ENCODE measurements at places on chromosomes 11 and 22.

GRCh38 chr22:17842386-17842785 is 68.1 kb upstream of the BID start:
- H3K36me3 ChIP-seq: no peaks in the 10 kb centered on the region
- no peaks in the 10 kb centered on the region for H3K4me1 ChIP-seq
- no peak for DNase-seq
- no peaks in the 10 kb centered on the region for H3K27me3 ChIP-seq
- no peak overlapping the region for H3K4me3 ChIP-seq

GRCh38 chr11:90493379-90493778 is 270.5 kb upstream of the CHORDC1 start:
- no peaks in the 10 kb centered on the region for H3K36me3 ChIP-seq
- no peaks in the 10 kb centered on the region for H3K27me3 ChIP-seq
- no peak for DNase-seq

DNA sequence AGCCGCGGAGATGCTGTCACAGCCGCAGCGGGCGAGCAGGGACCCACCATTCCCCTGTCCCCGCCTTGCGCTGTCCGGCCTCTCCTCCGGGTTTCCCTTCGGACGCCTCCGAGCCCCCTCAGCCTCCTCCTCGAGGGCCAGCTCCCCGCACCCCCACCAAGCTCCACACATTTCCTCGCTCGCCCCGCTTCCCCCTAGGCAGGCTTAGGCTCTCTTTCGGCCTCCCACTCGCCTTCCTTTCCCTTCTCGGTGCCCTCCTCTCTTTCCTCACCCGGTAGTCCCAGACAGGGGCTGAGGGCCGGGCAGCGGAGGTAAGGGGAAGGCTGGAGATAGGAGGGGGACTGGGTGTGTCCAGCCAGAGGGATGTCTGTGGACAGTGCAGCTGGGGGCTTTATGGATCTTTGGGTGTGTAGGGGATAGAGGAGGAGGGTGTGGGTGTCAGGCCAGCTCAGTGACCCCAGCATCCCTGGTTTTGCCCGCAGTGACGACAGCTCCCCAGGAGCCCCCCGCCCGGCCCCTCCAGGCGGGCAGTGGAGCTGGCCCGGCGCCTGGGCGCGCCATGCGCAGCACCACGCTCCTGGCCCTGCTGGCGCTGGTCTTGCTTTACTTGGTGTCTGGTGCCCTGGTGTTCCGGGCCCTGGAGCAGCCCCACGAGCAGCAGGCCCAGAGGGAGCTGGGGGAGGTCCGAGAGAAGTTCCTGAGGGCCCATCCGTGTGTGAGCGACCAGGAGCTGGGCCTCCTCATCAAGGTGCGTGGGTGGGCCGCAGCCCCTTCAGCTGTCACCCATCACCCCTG is 1.6 kb downstream of the KCNK4 start:
- H3K4me1 ChIP-seq: peaks cover 9% of the 10 kb centered on the region
- no peak overlapping the region for H3K27ac ChIP-seq
- H3K36me3 ChIP-seq: no peaks in the 10 kb centered on the region
- peaks cover 92% of the 10 kb centered on the region for H3K27me3 ChIP-seq

DNA sequence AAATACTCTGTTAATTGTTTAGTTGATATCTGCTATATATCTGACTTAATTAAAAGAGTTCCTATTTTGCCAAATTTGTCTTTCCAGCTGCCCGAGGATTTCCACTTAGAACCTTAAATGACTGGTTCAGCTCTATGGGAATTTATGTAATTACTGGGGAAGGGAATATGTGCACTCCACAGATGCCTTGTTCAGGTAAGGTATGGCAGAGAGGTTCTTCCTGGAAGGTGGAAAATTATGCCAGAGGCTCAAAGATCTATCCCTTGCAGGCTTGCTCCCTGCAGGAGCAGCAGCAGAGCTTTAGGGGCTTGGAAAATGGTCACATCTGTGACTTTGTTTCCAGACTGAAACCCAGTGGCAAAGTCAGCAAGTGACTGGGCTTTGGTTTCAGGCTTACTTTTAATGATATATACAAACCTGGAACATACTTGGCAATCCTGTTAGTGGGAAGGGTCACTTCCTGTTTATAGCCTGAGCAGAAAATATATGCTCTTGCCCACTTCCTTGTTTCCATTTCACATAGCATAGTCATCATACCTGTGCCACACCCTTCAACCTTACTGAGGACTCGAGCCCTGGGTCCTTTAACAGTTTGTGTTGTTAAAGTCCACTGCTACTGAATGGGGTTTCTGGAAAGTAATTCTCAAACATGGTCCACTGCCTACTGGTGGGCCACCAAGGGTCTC is 23.7 kb downstream of the WBP2NL start:
- H3K27me3 ChIP-seq: peaks cover 5% of the 10 kb centered on the region
- no peaks in the 10 kb centered on the region for H3K36me3 ChIP-seq
- H3K27ac ChIP-seq: no peak overlapping the region
- H3K4me1 ChIP-seq: no peaks in the 10 kb centered on the region
- DNase-seq: no peak

DNA sequence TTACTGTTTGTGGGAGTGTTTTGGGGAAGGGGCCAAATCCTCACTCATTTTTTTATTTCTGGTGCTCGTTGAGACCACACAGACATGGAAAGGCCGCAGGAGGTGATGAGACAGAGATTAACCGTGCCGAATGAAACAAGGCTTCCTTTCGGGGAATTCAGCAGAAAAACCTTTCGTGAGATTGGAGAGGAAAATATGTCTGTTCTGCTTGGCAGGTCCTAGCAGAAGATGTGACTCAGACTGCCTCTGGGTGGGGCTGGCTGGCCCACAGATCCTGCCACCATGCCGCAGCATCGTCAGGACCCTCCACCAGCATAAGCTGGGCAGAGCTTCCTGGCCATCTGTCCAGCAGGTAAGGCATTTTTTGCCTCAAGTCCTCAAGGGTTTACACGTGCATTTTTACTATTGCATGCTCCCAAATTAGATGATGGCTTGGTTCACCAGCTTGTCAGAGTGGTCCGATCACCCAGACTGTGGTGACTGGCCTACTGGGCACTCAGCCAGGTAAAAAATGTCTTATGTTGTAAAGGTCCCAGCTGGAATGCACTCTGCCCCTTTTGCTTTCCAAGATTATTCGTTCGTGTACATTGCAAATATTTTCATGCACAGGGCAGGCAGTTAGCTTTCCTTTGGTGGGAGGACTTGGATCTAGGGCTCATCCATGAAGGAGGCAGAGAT is 1.5 kb downstream of the DDB2 start:
- H3K27me3 ChIP-seq: no peaks in the 10 kb centered on the region
- peak; percentile 32 for DNase-seq
- H3K36me3 ChIP-seq: no peaks in the 10 kb centered on the region
- peak overlapping the region; percentile 54 for H3K4me3 ChIP-seq
- H3K27ac ChIP-seq: no peak overlapping the region
- peaks cover 28% of the 10 kb centered on the region for H3K4me1 ChIP-seq

- no peak overlapping the region for H3K4me3 ChIP-seq
- H3K27me3 ChIP-seq: no peaks in the 10 kb centered on the region
- no peaks in the 10 kb centered on the region for H3K4me1 ChIP-seq
- H3K36me3 ChIP-seq: no peaks in the 10 kb centered on the region
These were observed 44.3 kb upstream of the A4GALT start for GRCh38 chr22:42764895-42765363.

GRCh38 chr11:134508219-134508990 is 96.4 kb upstream of the B3GAT1 start:
- H3K4me1 ChIP-seq: peaks cover 12% of the 10 kb centered on the region
- H3K27me3 ChIP-seq: no peaks in the 10 kb centered on the region
- no peak for DNase-seq

GRCh38 chr11:71519546-71519945 is 7.5 kb upstream of the KRTAP5-7 start:
- no peaks in the 10 kb centered on the region for H3K36me3 ChIP-seq
- DNase-seq: no peak
- no peak overlapping the region for H3K27ac ChIP-seq

GRCh38 chr11:88979641-88980040 is 86.1 kb downstream of the GRM5 start:
- H3K4me3 ChIP-seq: no peak overlapping the region
- no peaks in the 10 kb centered on the region for H3K27me3 ChIP-seq
- no peak for DNase-seq
- H3K27ac ChIP-seq: no peak overlapping the region
- no peaks in the 10 kb centered on the region for H3K36me3 ChIP-seq

GRCh38 chr22:18060646-18061620 is 16.9 kb upstream of the PEX26 start:
- DNase-seq: no peak
- H3K4me3 ChIP-seq: no peak overlapping the region
- no peaks in the 10 kb centered on the region for H3K27me3 ChIP-seq

DNA sequence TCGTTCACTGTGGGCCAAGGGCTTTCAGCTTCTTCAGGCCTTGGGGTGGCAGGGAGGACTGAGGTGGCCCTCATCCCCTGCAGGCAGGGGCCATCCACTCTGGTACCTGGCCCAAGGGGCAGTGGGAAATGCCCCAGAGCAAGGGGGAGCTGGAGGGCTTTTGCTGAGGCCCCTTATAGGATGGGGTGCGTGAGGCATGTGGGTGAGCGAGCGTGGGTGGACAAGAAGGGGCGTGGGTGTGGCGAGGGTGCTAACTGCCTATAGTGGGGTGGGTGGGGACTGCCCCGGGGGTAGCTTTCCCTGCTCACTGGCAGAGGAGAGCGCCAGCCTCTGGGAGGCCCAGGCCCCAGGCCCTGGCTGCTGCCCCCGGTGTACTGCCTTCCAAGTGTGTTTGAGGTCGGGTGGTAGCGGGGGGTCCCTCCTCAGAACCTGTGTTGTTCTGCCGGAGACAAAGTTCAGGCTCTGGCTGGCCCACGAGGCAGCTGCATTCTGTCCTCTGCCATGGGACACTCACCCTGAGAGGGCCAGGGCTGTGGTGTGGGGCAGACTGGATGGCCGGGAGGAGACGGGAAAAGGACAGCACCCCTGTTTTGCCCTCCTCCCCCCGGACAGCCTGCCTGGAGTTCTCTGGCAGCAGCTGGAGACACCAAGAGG is 3.4 kb downstream of the FLRT1 start:
- H3K27ac ChIP-seq: no peak overlapping the region
- peaks cover 74% of the 10 kb centered on the region for H3K27me3 ChIP-seq
- no peak overlapping the region for H3K4me3 ChIP-seq
- DNase-seq: no peak
- peaks cover 32% of the 10 kb centered on the region for H3K4me1 ChIP-seq
- H3K36me3 ChIP-seq: no peaks in the 10 kb centered on the region

DNA sequence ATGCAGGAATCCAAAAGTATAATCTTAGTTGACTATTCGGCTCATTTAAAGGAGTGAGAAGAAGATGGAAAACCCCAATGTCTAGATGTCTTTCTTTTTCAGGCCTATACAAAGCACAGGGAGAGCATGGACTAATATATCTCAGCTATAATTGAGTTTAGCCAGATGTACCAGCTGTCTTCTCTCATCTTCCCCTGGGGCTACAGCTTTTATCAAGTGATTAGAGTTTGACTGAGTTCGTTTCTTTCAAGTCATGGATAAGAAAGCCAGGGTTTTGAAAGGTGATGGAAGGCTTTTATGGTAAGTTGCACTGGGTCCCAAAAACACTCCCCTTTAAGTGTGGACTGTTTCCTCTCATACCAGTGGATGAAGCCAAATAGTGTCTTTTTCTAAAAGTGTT is 1172.8 kb upstream of the TENM4 start:
- H3K36me3 ChIP-seq: no peaks in the 10 kb centered on the region
- H3K4me3 ChIP-seq: no peak overlapping the region
- peak; percentile 39 for DNase-seq
- H3K27me3 ChIP-seq: no peaks in the 10 kb centered on the region

DNA sequence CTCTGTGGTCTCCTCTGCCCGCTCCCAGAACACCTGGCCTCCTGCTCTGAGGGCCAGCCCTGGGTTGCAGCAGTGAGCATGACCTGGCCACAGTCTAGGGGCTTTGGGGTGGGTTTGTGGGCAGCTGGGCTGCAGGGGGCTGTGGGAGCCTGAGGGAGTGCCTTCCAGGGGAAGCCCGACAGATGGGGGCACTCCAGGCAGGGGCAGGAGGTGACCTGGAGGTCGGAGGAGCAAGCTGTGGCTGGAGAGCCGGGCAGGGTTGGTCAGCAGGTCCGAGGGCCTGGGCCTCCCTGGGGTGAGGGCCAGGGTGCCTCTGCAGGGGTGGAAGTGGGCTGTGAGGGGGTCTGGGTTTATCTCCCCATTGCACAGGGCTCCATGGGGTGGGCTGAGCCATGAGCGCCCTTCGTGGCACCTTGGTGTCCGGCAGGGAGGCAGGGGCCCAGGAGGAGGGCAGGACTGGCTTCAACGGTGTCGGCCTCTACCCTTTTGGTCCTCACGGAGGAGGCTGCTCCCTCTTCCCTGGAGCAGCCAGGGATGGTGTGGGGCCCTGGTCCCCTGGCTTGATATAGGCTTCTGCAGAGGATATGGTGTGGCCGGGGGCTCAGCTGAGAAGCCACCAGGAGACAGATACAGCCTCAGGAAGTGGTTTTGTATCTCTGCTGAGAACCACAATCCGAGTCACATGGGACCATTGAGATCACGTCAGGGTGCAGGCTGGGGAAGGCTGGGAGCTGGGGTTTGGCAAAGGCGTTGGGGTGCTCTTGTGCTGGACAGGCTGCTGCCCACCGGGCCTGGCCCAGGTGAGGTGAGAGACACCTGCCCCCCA is 22.3 kb downstream of the KCNQ1 start:
- no peak overlapping the region for H3K27ac ChIP-seq
- no peaks in the 10 kb centered on the region for H3K36me3 ChIP-seq
- peaks cover 63% of the 10 kb centered on the region for H3K27me3 ChIP-seq
- H3K4me1 ChIP-seq: no peaks in the 10 kb centered on the region
- no peak for DNase-seq
- no peak overlapping the region for H3K4me3 ChIP-seq

DNA sequence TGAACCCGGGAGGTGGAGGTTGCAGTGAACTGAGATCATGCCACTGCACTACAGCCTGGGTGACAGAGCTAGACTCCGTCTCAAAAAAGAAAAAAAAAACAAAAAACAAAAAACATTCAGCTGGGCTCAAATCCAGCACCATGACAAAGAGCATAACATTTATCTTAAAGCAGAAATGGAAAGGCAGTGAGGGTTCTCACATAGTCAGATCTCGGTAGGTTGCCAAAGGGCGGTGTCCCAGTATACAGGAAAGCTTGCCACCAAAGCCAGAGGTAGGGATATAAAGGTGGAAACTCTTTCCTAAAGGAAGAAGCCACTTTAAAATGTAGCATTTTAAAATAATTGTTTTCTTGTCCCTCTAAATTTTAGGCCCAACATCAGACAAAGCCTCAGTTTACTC is 22.4 kb upstream of the CAPRIN1 start:
- no peak overlapping the region for H3K27ac ChIP-seq
- no peaks in the 10 kb centered on the region for H3K36me3 ChIP-seq
- H3K27me3 ChIP-seq: no peaks in the 10 kb centered on the region
- no peak for DNase-seq

DNA sequence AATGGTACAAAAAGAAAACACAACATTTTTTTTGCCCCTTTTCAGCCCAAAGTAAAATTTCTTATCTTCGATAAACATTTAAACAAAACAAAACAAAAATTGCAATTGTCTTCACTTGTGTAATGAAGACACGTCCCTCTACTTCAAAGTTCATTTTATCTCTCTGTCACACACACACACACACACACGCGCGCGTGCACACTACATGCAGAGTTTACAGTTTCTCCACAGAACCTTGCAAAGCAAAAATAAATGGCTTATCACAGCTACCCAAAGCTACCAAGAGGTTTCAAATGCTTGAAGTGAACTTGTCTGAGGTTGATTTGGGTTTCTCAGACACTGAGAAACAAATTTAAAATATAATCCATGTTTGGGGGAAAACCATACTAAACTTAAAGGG is 72.3 kb downstream of the ETS1 start:
- no peaks in the 10 kb centered on the region for H3K36me3 ChIP-seq
- DNase-seq: no peak
- no peak overlapping the region for H3K27ac ChIP-seq
- H3K27me3 ChIP-seq: peaks cover 41% of the 10 kb centered on the region
- no peaks in the 10 kb centered on the region for H3K4me1 ChIP-seq

Measured in neural progenitor cell (in vitro differentiated cells).